NCI-H1436 (cell line): ENCODE measurements at places on chromosomes 7 and 10.
A peak's percentile ranks its signal among the peaks of the same experiment; 100 is the strongest.

DNA sequence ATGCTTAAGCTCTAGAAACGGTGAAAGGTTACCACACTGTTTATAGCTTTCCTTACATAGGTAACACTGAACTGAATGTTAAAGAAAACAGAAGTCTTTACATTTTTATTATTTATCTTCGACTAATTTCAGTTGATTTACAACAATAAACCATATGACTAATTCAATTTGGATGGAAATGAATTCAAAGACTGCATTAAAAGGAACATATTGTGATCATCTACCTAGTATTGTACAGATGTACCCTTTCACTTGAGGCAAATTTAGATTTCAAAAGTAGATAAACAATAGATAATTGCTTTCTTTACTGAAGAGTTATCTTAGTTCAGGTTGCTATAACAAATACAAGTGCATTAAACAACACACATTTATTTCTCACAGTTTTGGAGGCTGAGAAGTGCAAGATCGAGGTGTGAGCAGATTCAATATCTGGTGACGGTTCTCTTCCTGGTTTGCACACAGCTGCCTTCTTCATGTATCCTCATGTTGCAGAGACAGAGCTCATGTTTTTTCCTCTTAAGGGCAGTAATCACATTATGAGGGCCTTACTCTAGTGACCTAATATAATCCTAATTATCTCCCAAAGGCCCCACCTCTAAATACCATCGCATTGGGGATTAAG is 15.0 kb upstream of the ARMC3 start:
- DNase-seq = peak; percentile 22

- DNase-seq = no peak
Measured at GRCh38 chr7:10211016-10211415, 762.7 kb upstream of the PHF14 start.

GRCh38 chr7:134729895-134730294 is 49.5 kb upstream of the CALD1 start:
- no peak for DNase-seq

DNA sequence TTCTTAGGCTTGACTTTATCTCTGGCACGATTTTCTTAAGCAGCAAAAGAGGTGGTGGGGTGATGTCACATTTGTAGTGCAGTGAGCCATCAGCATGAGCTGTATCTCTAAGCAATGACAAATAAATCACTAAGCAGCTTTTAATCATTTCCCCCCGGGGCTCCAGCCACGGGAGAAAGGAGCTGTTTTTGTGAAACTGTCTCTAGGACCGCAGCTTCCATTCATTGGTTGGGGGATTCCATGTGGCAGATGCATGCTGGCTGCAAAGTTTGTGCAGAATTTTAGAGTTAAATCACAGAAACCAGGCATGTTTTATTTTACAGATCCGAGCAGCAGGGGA is 464 bp downstream of the KIAA1217 start:
- DNase-seq = no peak

DNA sequence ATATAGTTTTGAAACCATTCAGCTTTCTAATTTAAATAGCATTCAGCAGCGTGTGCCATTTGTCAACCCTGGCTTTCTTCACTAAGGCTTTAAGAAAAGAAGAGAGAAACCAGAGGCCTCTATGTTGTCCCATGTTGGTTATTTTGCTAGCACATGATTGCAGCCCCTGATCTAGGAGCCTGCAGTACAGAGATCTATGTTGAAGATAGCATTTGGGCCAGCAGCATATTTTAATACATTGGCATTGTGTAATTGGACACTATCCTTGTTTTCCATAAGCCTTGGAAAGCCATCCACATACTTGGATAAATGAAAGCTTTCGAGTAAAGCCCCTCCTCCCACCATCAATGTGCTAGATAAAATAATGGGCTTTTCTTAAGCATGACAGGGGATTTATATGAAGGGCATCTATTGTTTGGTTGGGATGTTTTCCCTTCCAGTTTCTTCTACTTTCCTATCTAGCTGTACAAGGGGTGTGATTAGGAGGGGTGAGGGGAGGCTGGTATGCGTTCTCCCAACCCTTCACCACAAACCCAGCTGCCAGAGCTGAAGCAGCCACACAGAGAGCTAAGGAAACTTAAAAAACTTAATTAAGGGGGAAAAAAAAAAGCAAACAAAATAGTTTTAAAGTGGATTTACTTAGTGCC is 23.1 kb upstream of the SDHAF3 start:
- no peak for DNase-seq
